ENCODE measurements at places on chromosomes 1 and 21. TPM values are rescaled to one million over a fixed set of nuclear protein-coding genes. Genes with fewer than 3 reads are reported as not detected.

DNA sequence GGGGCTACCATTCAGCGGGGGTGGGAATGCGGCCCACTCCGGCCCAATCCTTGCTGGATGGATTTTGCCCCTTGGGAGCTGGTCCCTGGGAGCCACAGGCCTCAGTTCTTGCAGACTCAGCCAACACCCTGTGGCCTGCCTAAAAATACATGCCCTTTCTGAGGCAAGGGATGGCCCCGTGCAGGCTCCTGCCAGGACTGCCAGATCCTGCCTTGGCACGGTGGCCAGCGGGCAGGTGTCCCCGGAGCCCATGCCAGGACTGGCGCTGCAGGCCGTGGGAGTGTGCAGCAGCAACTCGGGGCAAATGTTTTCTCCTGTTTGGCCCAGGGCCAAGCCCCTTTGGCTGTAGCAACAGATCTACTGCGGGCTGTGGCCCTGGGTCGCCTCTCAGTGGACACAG lies 1.6 kb upstream of the PANK4 start:
- no peak overlapping the region for H3K27ac ChIP-seq
- peaks cover 21% of the 10 kb centered on the region for H3K27me3 ChIP-seq
- H3K4me3 ChIP-seq = no peak overlapping the region

- no peak for DNase-seq
- H3K36me3 ChIP-seq = peaks cover 14% of the 10 kb centered on the region
- no peak overlapping the region for H3K27ac ChIP-seq
- peaks cover 3% of the 10 kb centered on the region for H3K4me1 ChIP-seq
- no peaks in the 10 kb centered on the region for H3K27me3 ChIP-seq
Observed at GRCh38 chr1:180652792-180653191, 21.0 kb downstream of the XPR1 start.

DNA sequence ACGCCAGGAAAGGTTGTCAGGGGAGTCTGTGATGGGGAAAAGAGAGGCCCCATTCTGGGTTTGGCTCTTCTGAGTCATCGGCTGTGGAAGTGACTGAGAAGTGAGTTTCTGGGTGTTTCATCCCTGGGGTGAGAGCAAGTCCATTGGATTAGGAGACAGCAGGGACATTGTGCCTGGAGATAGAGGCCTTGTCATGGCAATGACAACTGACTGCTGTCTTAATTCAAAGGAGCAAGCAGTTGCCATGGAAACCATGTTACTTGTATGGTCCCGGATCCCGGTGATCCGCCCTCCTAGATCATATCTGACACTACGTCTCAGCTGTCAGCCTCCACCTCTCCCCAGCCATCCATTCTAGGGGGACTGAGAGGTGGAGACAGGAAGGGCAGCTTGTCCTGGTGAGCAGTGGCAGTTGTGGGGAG lies 34.4 kb downstream of the KIAA0040 start:
- peaks cover 23% of the 10 kb centered on the region for H3K4me1 ChIP-seq
- H3K36me3 ChIP-seq = peaks cover 49% of the 10 kb centered on the region
- H3K4me3 ChIP-seq = no peak overlapping the region
- H3K27ac ChIP-seq = no peak overlapping the region
- DNase-seq = no peak

DNA sequence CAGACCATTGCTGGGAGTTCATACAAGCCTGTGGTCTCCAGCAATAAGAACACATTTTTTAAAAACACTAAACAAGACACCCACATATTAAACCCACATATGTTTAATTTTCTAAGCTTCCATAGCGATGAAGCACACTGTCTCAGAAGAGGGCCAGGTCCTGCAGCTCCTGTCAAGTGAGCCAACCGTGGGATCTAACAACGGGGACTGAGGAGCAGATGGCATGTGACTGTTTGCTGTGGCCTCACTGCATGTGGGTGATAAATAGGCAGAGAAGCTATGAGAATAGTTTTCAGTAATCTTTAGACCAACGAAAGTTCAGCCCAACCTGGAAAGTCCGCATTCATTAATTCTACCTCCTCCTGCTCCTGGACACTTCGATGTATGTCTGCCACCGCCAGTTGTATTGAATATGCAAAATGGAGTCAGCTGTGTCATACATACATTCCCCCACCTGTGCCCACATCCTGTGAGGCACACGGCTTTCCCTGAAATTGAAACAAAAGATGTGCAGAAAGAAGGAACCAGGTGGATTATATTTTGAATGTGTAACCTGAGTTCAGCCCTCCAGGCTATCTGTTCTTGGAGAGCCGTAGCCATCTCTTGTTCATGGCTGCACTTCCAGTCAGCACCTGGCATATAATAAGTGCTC lies 88.2 kb downstream of the MIS18A start:
- H3K4me1 ChIP-seq = peaks cover 7% of the 10 kb centered on the region
- H3K27me3 ChIP-seq = no peaks in the 10 kb centered on the region
- H3K36me3 ChIP-seq = no peaks in the 10 kb centered on the region
- no peak overlapping the region for H3K27ac ChIP-seq

GRCh38 chr1:244162786-244163530 lies 111.9 kb downstream of the ZBTB18 start:
- H3K4me3 ChIP-seq = no peak overlapping the region
- H3K36me3 ChIP-seq = no peaks in the 10 kb centered on the region
- no peak for DNase-seq
- no peak overlapping the region for H3K27ac ChIP-seq
- H3K27me3 ChIP-seq = no peaks in the 10 kb centered on the region

GRCh38 chr21:40386294-40386911 lies 460.6 kb downstream of the DSCAM start:
- H3K27ac ChIP-seq = no peak overlapping the region
- no peaks in the 10 kb centered on the region for H3K36me3 ChIP-seq
- no peaks in the 10 kb centered on the region for H3K27me3 ChIP-seq
- no peaks in the 10 kb centered on the region for H3K4me1 ChIP-seq
- peak; percentile 40 for DNase-seq

GRCh38 chr21:46115441-46116188 lies 17.7 kb downstream of the COL6A2 start:
- no peak for DNase-seq
- no peak overlapping the region for H3K27ac ChIP-seq
- H3K4me3 ChIP-seq = no peak overlapping the region
- no peaks in the 10 kb centered on the region for H3K27me3 ChIP-seq
- no peaks in the 10 kb centered on the region for H3K4me1 ChIP-seq

- H3K36me3 ChIP-seq = peaks cover 46% of the 10 kb centered on the region
- no peaks in the 10 kb centered on the region for H3K27me3 ChIP-seq
- H3K27ac ChIP-seq = no peak overlapping the region
- H3K4me3 ChIP-seq = no peak overlapping the region
- DNase-seq = no peak
Observed at GRCh38 chr1:229657993-229658755, 32.1 kb downstream of the URB2 start.

DNA sequence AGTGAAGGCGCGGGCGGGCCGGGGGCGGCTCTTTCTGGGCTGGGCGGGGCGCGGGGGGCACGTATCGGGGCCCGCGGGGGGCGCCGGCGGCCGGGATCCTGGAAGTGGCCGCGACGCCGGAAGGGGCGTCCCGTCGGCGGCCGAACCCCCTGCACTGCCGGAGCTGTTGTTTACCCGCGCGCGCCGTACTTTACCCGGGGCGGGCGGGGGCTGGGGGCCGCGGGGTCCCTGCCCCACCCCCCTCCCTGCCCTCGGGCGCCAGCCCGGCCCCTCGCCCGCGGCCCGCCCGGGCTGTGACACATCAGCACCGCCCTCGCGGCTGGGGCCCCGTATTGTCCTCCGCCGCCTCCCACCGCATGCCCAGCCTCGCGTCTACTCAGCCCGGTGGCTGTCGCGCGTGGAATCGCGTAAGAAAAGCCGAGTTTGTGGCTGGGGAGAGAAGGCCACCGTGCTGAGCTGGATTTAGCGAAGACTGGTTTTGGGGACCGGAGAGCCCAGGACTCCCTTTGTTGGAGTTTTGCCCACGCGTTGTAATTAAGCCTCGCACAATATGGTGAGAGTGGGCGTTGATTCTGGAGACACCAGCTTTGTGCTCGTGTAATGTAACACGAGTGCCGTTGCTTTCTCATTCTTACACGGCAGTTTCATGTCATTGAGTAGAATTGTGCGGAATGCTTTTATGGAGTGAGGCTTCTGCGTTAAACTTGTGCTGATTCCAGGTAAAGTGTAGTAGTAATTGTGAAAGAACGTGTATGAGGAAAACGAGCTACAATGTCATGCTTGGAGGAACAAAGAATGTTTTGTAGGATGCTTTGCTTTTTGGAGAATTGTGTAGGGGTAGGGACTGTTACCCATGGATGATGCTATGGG lies 559 bp downstream of the BACH1 start:
- H3K4me1 ChIP-seq = peaks cover 60% of the 10 kb centered on the region
- DNase-seq = peak; percentile 63
- no peaks in the 10 kb centered on the region for H3K27me3 ChIP-seq
- peaks cover 3% of the 10 kb centered on the region for H3K36me3 ChIP-seq
- H3K27ac ChIP-seq = peak overlapping the region; percentile 82
- H3K4me3 ChIP-seq = peak overlapping the region; percentile 78

GRCh38 chr1:2625311-2625710 lies 7.5 kb downstream of the MMEL1 start:
- H3K4me3 ChIP-seq = no peak overlapping the region
- peaks cover 29% of the 10 kb centered on the region for H3K27me3 ChIP-seq
- no peaks in the 10 kb centered on the region for H3K4me1 ChIP-seq
- no peak overlapping the region for H3K27ac ChIP-seq

DNA sequence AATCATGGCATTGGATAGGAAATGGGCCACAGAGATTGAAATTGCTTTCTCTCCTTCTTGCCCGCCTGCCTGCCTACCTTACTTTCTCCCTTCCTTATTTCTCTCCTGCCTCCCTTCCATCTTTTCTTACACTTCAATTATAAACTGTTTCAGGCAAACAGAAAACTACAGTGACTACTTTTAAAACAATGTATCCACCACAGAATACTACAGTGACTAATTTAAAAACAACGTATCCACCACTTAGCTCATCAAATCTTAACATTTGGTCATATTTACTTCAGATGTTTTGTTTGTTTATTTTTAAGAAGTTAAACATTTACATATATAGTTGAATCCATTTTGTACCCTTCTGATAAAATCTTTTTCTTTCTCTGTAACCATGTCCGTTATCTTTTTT lies 54.4 kb downstream of the SNRPE start:
- no peaks in the 10 kb centered on the region for H3K36me3 ChIP-seq
- H3K4me1 ChIP-seq = no peaks in the 10 kb centered on the region
- H3K4me3 ChIP-seq = no peak overlapping the region
- H3K27ac ChIP-seq = no peak overlapping the region
- peaks cover 2% of the 10 kb centered on the region for H3K27me3 ChIP-seq

GRCh38 chr21:32717851-32718316 lies 9.9 kb downstream of the SYNJ1 start:
- H3K4me1 ChIP-seq = peaks cover 8% of the 10 kb centered on the region
- no peak overlapping the region for H3K4me3 ChIP-seq
- peaks cover 48% of the 10 kb centered on the region for H3K36me3 ChIP-seq
- H3K27me3 ChIP-seq = no peaks in the 10 kb centered on the region

- H3K27me3 ChIP-seq = peaks cover 69% of the 10 kb centered on the region
- DNase-seq = no peak
- H3K4me1 ChIP-seq = peaks cover 7% of the 10 kb centered on the region
- no peaks in the 10 kb centered on the region for H3K36me3 ChIP-seq
- H3K27ac ChIP-seq = no peak overlapping the region
- peak overlapping the region; percentile 7 for H3K4me3 ChIP-seq
Observed at GRCh38 chr21:34670220-34670961, 1.6 kb downstream of the CLIC6 start.

DNA sequence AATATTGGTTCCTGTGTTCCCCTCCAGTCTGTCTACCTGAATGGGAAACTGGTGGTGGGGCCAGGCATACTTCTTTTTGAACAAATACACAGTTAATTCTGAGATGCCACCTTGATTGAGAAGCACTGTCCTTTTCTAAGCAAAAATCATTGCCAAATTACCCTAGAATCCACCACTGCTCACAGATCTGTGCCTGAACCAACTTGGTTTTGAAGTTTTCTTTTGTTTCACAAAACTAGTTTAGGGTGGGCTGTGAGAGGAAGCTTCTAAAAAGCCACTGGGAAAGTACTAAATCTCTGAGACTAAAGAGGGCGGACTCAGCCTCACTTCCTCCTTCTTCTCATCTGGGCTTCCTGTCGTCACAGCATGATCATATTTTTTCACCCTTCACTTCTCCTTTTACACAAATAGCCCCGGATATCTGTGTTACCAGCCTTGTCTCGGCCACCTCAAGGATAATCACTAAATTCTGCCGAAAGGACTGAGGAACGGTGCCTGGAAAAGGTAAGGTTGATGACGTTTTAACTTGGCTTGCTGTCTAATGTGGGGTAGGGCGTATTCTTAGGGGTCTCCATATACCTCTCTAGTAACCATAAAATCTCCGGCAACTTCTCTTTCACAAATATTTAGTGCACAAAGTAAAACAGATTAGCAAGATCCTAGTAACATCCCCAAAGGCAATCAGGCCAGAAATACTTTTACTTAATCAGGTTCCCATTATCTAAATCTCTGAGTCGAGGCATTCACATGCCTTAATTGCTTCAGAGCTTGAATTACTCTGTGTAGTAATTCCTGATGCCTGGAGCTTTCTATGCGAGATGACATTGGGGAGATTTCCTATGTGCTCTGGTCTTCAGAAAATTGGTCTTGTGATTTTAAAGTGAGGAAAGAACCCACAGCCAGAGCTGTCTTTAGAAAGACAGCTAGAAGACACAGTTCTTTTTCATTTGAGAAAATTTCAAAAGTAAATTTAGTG lies at the start of gene CD53:
Gene CD53 (plus strand): TSS at position 404 of the 976 bp plus-strand sequence. CDS start 18,261 bp downstream, outside the sequence.
- DNase-seq = peak; percentile 75
- H3K27ac ChIP-seq = peak within 1 kb of the TSS; percentile 98
- peaks cover 41% of the 10 kb centered on the region for H3K4me1 ChIP-seq
- no peaks in the 10 kb centered on the region for H3K27me3 ChIP-seq

- no peak overlapping the region for H3K4me3 ChIP-seq
- H3K27ac ChIP-seq = no peak overlapping the region
- no peak for DNase-seq
- peaks cover 5% of the 10 kb centered on the region for H3K27me3 ChIP-seq
- H3K36me3 ChIP-seq = no peaks in the 10 kb centered on the region
- no peaks in the 10 kb centered on the region for H3K4me1 ChIP-seq
Observed at GRCh38 chr1:111062081-111062480, 77.8 kb downstream of the DRAM2 start.

DNA sequence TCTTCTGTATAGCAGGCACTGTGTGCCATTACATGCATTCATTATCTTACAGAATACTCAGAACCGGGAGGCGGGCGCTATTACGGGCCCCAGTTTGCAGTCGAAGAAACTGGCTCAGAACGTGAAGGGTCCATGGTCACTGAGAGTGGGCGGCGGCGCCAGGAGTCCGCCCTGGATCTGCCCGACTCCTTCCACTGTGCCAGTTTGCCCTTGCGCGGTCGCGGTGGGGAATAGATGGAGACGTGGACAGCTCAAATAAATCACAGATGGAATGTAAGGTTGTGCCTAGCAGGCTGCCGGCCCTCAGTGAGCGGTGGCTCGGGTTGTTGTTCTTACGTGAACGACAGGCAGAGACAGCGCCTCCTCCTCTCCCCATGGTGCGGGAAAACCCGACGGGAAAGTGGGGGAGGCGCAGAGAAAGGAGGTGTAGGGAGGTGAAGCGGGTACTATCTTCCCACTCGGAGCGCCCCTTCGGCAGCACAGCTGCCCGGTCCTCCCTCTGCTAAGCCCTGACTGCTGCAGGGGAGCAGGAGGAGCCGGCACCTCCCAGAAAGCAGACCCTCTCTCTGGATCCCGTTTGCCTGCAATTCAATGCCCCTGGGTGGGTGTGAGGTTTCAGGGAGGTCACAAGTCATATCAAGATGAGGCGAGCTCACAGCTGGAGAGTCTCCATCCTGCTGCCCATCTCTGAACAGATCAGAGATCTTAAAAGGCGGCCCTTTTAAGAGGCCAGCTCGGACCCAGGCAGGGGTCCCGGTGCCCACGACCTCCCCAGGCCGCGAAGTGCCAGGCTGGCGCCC lies 1.1 kb downstream of the COL9A2 start:
- H3K4me1 ChIP-seq = peaks cover 54% of the 10 kb centered on the region
- no peak for DNase-seq
- H3K27ac ChIP-seq = no peak overlapping the region

TDRD5 gene
- total RNA-seq = not detected

PRAMEF17 gene
- total RNA-seq = not detected

GNPAT gene
- total RNA-seq = 40.1 TPM

RER1 gene
- total RNA-seq = 156 TPM

TADA1 gene
- 18.8 TPM for total RNA-seq

FOXD2 gene
- total RNA-seq = 0.20 TPM

AZIN2 gene
- total RNA-seq = 5.5 TPM

IVL gene
- total RNA-seq = not detected

All from activated CD4-positive, alpha-beta T cell treated with anti-CD3 and anti-CD28 coated beads, Interleukin-2, amount 10 ng/mL, durations not matched to agents 7 days and 5 days (primary cell).